Dermis microvascular lymphatic vessel endothelial cell (primary cell): ENCODE measurements at places on chromosomes 2 and 18. TPM values are rescaled to one million over a fixed set of nuclear protein-coding genes. Genes with fewer than 3 reads are reported as not detected.

The DCDC2C gene
- 0.13 TPM in 2 replicates for total RNA-seq

The C2orf72 gene
- not detected in 2 replicates for total RNA-seq

The TPO gene
- under 0.01 TPM in 1 of 2 replicates, not detected in the other for total RNA-seq

The HOXD4 gene
- 2.3 and 2.5 TPM in 2 replicates for total RNA-seq

The CENPA gene
- 5.2 and 17.1 TPM in 2 replicates for total RNA-seq
